ENCODE measurements at places on chromosomes 4 and X.

DNA sequence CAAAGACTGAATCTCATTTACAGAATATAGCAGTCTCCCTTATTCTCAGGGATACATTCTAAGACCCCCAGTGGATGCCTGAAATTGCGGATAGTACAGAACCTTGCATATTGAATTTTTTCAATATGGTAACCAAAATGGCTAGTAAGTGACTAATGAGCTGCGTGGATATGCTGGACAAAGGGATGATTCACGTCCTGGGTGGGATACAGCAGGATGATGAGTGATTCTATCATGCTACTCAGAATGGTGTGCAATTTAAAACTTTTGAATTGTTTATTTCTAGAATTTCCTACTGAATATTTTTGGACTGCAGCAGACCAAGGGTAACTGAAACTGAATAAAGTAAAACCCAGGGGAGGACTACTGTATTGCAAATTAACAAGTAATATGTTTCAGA lies 66.7 kb downstream of the STAG2 start:
- DNase-seq, result no peak

- peak; percentile 73 for DNase-seq
Measured at GRCh38 chrX:77899081-77899828, at the start of gene COX7B. Gene COX7B, plus strand, starts transcription at chrX:77899468. Its CDS starts 86 bp downstream, at chrX:77899554.

DNA sequence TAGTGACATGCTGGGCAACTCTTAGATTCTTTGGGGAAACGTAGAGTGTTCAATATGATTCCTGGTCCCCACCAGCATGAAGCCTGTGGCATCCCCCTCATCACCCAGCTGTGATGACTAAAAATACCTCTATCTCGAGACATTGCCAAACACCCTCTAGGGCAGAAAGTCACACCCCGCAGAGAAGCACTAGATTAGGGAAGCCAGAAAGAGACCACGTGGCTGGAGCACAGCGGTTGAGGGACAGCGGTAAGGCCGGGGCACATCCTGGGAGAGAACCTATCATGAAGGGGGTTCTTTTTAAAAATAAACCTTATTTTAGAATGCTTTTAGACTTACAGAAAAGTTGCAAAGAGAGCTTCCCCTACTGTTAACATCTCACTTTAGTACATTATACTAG lies 11.0 kb downstream of the FAT1 start:
- DNase-seq, result no peak

- DNase-seq, result no peak
Measured at GRCh38 chrX:85998954-85999353, 48.4 kb downstream of the CHM start.

DNA sequence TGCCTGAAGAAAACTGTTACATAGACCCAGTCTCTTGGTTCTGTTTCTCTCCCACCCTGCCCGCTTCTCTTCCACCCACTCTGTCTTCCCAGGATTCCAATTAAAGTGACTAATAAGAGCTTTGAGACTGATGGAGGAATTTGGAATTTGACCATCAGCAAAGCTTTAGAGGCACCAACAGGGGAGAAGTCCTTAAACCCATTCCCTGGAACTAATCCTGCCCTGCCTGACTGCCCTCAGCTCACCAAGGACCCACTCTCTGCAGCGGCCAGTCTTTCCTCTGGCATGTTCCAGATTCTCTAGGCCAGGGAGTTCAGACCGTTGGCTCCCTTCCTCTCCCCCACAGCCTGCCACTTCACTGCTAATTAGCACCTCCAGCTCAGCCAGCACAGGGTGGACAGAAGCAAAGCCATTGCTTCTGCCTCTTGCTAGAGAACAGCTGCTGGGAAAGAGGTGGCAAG lies 23.9 kb downstream of the SCD5 start:
- no peak for DNase-seq

- no peak for DNase-seq
Measured at GRCh38 chr4:130808492-130808891, 1712.5 kb downstream of the C4orf33 start.

GRCh38 chr4:36609661-36610060 lies 328.2 kb downstream of the DTHD1 start:
- no peak for DNase-seq

GRCh38 chrX:9681422-9681821 lies 84.2 kb downstream of the GPR143 start:
- no peak for DNase-seq

DNA sequence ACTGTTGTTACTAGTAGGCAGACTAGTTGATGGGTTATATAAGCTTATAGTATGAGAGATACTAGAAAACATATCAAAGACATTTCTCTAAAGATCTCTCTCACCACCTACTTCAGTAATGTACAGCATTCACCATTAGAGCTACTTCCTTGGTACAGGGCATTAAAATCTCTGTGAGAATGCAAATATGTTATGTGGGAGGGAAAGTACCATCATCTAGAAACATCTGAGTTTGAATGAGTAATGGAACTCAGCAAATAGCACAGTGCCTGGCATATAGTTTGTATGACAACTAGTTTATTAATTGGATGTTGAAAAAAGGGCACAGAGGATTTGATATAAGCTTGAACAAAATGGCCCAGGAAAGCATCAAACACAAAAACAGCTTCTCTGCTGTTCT lies 211.1 kb downstream of the GLUD2 start:
- no peak for DNase-seq

- DNase-seq, result no peak
Measured at GRCh38 chr4:102295153-102295862, 50.0 kb downstream of the SLC39A8 start.

DNA sequence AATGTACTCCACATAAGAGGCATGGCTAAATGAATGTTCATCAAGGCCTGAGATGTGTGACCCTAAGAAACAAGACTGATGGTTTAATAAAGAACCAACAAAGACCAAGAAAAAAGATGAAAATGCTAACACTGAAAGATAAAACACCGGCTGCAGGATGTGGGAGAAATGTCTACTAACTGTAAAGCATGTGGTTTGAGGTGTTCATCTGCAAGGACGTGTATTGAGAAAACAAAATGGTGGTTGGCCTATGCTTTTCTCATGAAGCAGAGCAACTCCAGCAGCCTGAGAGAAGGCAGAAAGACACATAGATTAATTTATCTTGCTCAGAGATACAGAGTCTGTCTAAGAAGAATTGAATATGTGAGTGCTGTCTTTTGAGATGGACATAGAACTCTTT lies 109.3 kb downstream of the KDR start:
- DNase-seq, result no peak

DNA sequence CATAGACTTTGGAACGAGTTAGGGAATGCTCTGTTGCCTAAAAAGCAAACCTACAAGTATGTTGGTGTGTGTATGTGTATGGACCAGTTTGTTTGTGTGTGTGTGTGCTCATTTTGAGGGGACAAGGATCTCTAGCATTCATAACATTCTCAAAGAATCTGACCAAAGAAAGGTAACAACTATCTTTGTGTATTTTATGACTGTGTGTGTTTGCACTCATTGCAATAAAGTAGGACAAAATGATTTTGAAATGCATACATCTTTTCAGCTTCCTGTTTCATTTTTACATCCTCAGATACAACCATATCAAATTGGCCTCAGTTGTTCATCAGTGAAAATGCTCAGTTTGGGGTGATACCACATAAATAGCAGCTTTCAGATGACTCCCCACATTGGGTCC lies 8.3 kb upstream of the XK start:
- DNase-seq, result no peak

GRCh38 chr4:105225500-105225899 lies 78.8 kb downstream of the TET2 start:
- no peak for DNase-seq

GRCh38 chrX:112935029-112935428 lies 94.4 kb upstream of the AMOT start:
- no peak for DNase-seq

GRCh38 chr4:12519426-12519825 lies 964.7 kb downstream of the RAB28 start:
- DNase-seq, result no peak

- DNase-seq, result no peak
Measured at GRCh38 chr4:18844726-18845125, 823.2 kb upstream of the LCORL start.

- no peak for DNase-seq
Measured at GRCh38 chrX:9055354-9055753, 21.4 kb upstream of the FAM9B start.

- no peak for DNase-seq
Measured at GRCh38 chr4:35925806-35926205, 318.5 kb downstream of the ARAP2 start.

GRCh38 chrX:103530545-103530944 lies 11.3 kb upstream of the RAB40A start:
- no peak for DNase-seq

- DNase-seq, result no peak
Measured at GRCh38 chrX:4225086-4225485, 511.6 kb upstream of the PRKX start.

GRCh38 chr4:99664716-99665115 lies 7.1 kb upstream of the C4orf54 start:
- no peak for DNase-seq

- no peak for DNase-seq
Measured at GRCh38 chrX:74277846-74278245, 26.1 kb upstream of the ZCCHC13 start.

DNA sequence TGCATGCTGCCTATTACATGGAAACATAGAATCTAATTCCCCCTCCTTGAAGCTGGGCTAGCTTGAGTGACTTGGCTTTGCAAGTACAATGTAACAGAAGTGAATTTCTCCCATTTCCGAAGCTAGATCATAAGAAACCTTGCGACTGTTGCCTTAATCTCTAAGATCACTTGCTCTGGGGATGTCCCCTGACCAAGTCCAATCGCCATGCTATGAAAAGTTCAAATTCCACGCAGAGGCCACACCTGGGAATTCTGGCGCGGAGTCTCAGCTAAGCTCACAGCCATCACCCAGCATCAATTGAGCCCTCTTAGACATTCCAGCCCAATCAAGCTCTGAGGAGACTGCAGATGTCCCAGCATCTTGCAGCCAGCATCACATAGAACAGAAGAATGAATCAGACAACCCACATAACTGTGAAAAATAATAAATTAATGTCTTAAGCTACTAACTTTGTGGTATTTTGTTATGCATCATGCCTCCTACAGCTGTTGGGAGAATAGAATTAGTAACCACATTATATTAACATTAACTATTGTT lies 27.0 kb downstream of the GPM6A start:
- DNase-seq, result no peak

- no peak for DNase-seq
Measured at GRCh38 chr4:163969291-163969690, 474.8 kb downstream of the TMA16 start.

GRCh38 chr4:108954880-108955279 lies 192.0 kb upstream of the ETNPPL start:
- no peak for DNase-seq

Data from activated naive CD4-positive, alpha-beta T cell treated with anti-CD3 and anti-CD28 coated beads, Interleukin-2, amount 10 ng/mL, durations not matched to agents 7 days and 5 days (primary cell).